ENCODE measurements at places on chromosomes 2 and 18.

- DNase-seq: no peak
Measured at GRCh38 chr18:56327191-56327885, 311.1 kb downstream of the TXNL1 start.

GRCh38 chr18:72672364-72673184, 128.4 kb upstream of the CBLN2 start:
- DNase-seq: no peak

DNA sequence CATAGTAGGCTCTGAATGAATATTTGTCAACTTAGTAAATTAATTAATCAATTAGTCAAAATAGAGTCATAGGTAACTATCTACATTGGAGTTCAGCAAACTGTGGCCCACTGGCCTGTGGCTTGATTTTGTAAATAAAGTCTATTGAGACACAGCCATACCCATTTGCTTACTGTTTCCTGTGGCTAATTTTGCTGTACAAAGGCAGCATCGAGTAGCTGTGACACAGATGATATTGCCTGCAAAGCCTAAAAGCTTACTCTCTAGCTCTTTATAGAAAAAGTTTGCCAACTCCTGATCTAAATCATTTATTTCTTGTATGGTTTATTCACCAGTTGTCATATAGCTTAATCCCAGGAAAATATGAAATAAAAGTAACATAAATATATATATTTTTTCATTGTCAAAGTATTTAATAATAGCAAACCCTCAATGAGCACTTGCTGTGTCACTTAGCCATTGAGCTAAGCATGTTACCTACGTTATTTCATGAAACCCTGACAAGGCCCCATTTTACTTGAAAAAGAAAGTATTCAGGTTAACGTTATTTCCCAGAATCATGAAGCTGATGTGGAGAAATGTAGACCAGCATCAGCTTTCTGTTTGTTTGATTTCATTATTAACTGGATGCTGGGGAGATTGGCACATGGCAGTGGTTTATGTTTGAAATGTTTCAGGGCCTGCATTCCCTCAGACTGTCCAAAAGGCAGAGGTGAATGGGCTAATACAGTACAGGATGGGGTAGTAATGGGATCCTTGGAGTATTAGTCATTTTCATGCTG, 69.6 kb downstream of the ICOS start:
- DNase-seq: no peak

DNA sequence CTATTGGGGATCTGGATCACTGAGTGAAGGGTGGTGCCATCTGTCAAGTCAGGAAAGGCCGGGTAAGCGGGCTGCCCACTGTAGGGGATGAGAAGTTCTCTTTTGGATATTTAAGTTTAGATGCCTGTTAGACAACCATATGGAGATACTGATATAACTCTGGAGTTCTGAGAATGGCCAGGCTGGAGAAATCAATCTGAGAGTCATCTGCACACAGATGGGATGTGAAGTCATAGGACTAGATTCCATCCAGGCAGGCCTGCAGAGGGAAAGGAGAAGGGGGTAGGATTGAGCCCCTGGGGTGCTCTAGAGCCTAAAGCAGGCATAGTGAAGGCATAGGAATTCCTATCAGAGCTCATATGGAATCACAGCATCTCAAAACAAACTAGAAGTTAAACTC, 30.1 kb downstream of the SPRED2 start:
- no peak for DNase-seq

DNA sequence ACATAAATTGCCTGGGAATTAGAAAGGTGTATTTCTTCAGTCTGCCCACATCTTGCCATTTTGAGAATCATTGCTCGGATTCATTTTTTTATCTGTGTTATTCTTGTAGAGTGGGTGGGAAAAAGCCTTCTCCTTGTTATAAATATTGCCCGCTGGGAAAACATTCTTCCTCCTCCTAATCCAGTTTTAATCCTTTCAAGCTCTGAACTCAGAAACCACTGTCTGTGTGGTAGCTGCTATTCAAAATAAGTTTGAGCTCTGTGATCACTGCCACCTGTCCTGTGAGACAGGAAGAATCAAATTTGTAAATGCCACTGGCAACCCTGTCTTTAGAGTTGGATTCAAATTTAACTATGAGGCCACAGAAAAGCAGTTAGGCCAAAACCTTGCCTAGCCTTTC, 1875.2 kb upstream of the PIK3C3 start:
- no peak for DNase-seq

- no peak for DNase-seq
Measured at GRCh38 chr18:49999128-49999527, 185.8 kb upstream of the ACAA2 start.
